ENCODE measurements at places on chromosomes 7 and 10.
A peak's percentile ranks its signal among the peaks of the same experiment; 100 is the strongest.

DNA sequence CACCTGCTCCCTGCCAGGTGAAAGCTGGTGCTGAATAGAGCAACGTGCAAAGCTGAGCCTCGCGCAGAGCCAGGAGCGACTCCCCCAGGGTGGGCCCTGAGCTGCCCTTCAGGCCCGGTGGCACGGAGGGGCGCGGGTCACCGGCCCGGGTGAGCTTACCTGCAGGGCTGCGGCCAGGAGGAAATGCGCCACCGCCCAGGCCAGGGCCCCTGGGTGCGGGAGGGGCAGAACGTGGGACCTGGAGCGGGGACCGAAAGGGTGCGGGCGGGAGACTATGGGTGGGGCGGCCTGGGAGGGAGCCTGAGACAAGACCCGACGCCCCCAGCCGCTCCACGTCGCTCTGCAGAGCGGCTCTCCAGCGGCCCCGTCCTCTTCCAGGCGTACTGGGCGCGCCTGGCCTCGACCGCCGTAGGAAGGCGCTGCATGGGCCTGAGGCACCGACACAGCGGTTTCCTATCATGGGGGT, 122.1 kb downstream of the BTAF1 start:
- no peak for DNase-seq

GRCh38 chr10:122462533-122463465, 1.4 kb downstream of the HTRA1 start:
- peak; percentile 81 for DNase-seq

GRCh38 chr7:147296986-147297385, 1180.4 kb downstream of the CNTNAP2 start:
- DNase-seq, result no peak

- DNase-seq, result no peak
Observed at GRCh38 chr7:104552102-104552501, 223.7 kb downstream of the LHFPL3 start.

DNA sequence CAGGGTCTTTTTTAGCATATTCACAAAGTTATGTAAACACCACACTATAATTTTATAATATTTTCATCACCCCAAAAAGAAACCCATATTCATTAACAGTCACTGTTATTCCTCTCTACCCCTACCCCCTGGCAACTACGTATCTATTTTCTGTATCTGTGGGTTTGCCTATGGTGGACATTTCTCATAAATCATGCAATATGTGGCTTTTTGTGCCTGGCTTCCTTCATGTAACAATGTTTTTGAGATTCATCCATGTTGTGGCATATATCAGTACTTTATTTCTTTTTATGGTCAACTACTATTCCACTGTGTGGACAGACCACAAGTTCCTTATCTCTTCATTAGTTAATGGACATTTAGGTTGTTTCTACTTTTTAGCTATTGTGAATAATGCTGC, 59.1 kb upstream of the PAPSS2 start:
- no peak for DNase-seq

- no peak for DNase-seq
Observed at GRCh38 chr7:126203185-126203584, 1049.6 kb downstream of the GRM8 start.

GRCh38 chr10:101292194-101293006, 61.6 kb upstream of the BTRC start:
- no peak for DNase-seq

- DNase-seq, result no peak
Observed at GRCh38 chr7:6553448-6554044, 2.3 kb upstream of the GRID2IP start.

DNA sequence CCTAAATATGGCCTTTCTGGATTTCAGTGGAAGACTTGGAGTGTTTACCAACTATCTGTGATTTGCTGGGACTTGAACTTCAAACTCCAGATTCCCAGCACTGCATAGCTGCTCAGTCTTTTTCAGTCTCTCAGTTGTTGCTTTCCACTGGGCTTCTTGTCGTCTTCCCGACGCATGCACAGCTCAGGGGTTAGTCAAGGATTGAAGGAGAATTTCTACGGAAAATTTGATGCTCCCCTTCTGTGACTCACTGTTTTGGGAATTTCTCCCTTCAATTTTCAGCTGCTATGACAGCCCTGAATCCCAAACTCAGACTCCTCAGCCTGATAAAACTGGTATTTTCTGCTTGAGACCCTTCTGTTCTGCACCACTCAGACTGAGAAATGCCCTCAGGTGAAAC, 91.7 kb downstream of the CYP26A1 start:
- no peak for DNase-seq

DNA sequence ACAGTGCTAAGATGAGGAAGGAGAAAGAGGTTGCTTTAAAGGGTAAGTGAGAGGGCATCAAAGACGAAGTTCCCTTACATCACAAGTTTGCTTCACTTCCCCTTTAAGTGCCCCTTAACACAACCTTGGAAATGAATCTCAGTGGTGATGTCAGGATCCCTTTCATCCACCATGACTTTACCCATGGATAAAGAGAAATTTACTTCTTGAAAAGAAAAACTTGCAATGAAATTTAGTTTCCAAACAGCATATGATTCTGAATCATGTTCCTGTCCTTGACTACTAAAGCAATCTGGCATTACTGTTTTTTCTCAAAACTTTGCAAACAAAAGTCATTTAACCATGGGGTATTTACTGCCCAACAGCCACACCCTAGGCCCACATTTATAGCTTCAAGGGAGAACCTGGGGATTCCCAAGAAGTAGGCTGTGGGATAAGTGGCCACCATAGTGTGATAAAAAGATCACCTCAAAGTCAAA, 135.9 kb downstream of the ITGB8 start:
- no peak for DNase-seq

- no peak for DNase-seq
Observed at GRCh38 chr7:97012365-97013133, 7.2 kb downstream of the DLX6 start.
